ENCODE measurements at places on chromosomes 4 and X. TPM values are rescaled to one million over a fixed set of nuclear protein-coding genes. Genes with fewer than 3 reads are reported as not detected.
A peak's percentile ranks its signal among the peaks of the same experiment; 100 is the strongest.

MID2 gene
- total RNA-seq = 11.7 TPM

TRIML2 gene
- total RNA-seq = not detected

NHSL2 gene
- 1.6 TPM for total RNA-seq

DCX gene
- total RNA-seq = not detected

GRCh38 chr4:38489924-38490639, 173.9 kb upstream of the KLF3 start:
- no peaks in the 10 kb centered on the region for H3K27me3 ChIP-seq
- H3K36me3 ChIP-seq = no peaks in the 10 kb centered on the region
- peaks cover 22% of the 10 kb centered on the region for H3K4me1 ChIP-seq
- peak overlapping the region; percentile 64 for H3K4me3 ChIP-seq
- DNase-seq = no peak

DNA sequence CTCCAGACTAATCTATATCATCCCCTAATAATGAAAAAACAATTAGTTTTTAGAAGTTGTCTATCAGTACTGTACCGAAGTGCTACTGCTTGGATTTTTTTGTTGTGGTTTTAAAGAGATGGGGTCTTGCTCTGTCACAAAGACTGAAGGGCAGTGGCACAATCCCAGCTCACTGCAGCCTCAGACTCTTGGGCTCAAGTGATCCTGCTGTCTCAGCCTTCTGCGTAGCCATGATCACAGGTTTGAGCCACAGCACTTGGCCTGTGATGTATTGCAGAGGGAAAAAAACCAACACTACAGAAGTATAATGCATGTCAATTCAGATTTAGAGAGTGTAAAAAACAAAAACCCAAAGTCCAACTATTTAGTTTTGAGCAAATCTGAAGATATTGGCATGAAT, 875.0 kb downstream of the ADGRL3 start:
- no peaks in the 10 kb centered on the region for H3K27me3 ChIP-seq
- no peaks in the 10 kb centered on the region for H3K36me3 ChIP-seq
- H3K4me3 ChIP-seq = no peak overlapping the region
- no peak for DNase-seq

DNA sequence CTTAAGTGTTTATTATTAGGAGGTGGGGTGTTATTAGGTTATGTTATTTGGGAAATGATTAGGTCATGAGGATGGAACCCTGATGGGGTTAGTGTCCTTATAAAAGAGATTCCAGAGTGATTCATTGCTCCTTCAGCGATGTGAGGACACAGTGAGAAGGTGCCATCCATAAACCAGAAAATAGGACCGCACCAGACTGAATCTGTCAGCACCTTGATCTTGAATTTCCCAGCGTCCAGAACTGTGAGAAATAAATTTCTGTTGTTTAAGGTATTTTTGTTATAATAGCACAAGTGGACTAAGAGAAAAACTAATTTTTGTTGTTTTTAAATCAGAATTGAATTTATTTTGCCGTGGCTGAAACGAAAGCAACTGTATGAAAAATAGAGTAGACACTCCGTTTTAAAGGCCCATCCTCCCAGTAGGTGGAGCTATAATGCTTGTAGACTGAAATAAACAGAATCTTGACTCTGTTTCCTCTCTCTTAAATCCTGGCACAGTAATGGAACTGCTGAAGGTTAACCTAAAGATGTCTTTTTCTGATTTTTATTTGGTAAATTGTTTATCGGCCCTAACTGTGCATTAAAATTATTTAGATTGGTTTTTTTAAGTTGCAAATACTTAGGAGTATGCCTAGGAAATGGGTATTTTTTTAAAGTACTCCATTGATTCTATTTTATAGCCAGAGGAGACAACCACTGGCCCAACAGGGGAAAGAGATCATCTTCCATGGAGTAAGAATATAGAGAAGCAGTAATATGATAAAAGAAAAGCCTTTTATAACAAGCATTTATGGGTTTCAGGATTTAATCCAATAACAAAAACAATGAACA, 133.2 kb upstream of the ADAMTS3 start:
- no peaks in the 10 kb centered on the region for H3K4me1 ChIP-seq
- no peak for DNase-seq
- H3K27me3 ChIP-seq = peaks cover 7% of the 10 kb centered on the region

DNA sequence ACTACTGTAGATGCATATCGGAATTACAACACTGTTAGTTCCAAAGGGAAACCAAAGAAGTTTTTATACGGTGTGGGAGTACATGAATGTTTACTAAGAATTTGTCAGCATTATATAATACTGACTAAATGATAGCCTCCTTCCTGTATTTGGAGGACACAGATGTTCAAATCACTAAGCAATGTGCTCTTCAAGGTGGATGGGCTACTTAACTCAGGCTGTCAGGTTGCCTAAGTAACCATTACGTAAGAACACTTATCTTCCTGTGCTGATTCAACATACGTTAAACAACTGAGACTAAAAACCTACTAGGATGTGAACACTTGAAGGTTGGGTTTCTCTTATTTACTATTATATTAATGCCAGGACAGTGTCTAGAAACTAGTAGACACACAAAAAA, 81.9 kb upstream of the HPGD start:
- no peak for DNase-seq
- no peaks in the 10 kb centered on the region for H3K36me3 ChIP-seq
- no peaks in the 10 kb centered on the region for H3K4me1 ChIP-seq

GRCh38 chrX:134374910-134375309, 85.1 kb upstream of the HPRT1 start:
- H3K27ac ChIP-seq = peak overlapping the region; percentile 97
- DNase-seq = no peak
- H3K4me3 ChIP-seq = peak overlapping the region; percentile 96
- H3K36me3 ChIP-seq = peaks cover 8% of the 10 kb centered on the region

DNA sequence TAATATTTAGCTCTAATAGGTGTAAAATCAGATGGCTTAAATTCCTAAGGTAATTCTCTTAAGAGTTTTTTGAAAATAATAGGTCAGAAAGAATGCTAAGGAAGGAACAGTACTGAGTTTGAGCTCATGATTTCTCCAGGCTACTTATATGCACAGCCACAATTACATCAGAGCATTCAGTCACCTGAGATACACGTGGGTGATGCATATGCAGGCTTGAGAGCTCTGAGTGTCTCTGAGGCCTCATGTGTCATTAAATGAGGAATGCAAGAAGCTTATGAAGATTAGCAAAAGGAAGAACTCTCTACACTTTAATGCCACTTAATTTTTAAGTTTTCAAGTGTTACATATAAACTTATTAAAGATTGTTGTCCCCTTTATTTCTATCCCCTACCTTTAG, 124.0 kb upstream of the STIM2 start:
- H3K27ac ChIP-seq = no peak overlapping the region
- no peak for DNase-seq
- H3K4me3 ChIP-seq = no peak overlapping the region
- H3K27me3 ChIP-seq = no peaks in the 10 kb centered on the region
- H3K36me3 ChIP-seq = no peaks in the 10 kb centered on the region

All from activated naive CD8-positive, alpha-beta T cell treated with anti-CD3 and anti-CD28 coated beads, Interleukin-2, amount 10 ng/mL, durations not matched to agents 7 days and 5 days (primary cell).